ENCODE measurements at places on chromosomes 2 and 18. TPM values are rescaled to one million over a fixed set of nuclear protein-coding genes. Genes with fewer than 3 reads are reported as not detected.

- DNase-seq = no peak
Measured at GRCh38 chr2:222431869-222432268, 7.5 kb downstream of the SGPP2 start.

Gene TNFRSF11A
- 1.1 TPM for total RNA-seq

Gene CNOT11
- total RNA-seq = 55.9 TPM

Gene UNC80
- under 0.01 TPM for total RNA-seq

Measured in foreskin keratinocyte (primary cell).